A549 treated with DMSO at 1 μM for 4 hours (cell line): ENCODE measurements at places on chromosomes 3 and 15. TPM values are rescaled to one million over a fixed set of nuclear protein-coding genes. Genes with fewer than 3 reads are reported as not detected.

RETNLB gene
- not detected in 5 replicates for total RNA-seq

SAMD7 gene
- not detected in 5 replicates for total RNA-seq

PLSCR2 gene
- total RNA-seq, result 0.21 TPM in 1 of 5 replicates, not detected in the others

ANKUB1 gene
- not detected in 5 replicates for total RNA-seq

HRG gene
- not detected in 5 replicates for total RNA-seq

CCDC9B gene
- total RNA-seq, result 17.2 to 20.4 TPM (median 18.0 TPM) in 5 replicates

TNFAIP8L3 gene
- total RNA-seq, result 4.3 to 7.1 TPM (median 5.6 TPM) in 5 replicates

SCAMP5 gene
- total RNA-seq, result 12.3 to 15.8 TPM (median 14.0 TPM) in 5 replicates

ZNF660 gene
- not detected in 5 replicates for total RNA-seq

HSPBAP1 gene
- 5.5 to 6.9 TPM (median 6.3 TPM) in 5 replicates for total RNA-seq
